H7 (cell line): ENCODE measurements at places on chromosomes 6 and 20. TPM values are rescaled to one million over a fixed set of nuclear protein-coding genes. Genes with fewer than 3 reads are reported as not detected.

Gene XKR7
- total RNA-seq: 0.63 and 0.73 TPM in 2 replicates

Gene SLC17A1
- not detected in 2 replicates for total RNA-seq

Gene UNC5CL
- total RNA-seq: 4.2 and 4.3 TPM in 2 replicates

Gene ZSCAN26
- total RNA-seq: 11.0 and 14.8 TPM in 2 replicates

Gene ZBTB12
- total RNA-seq: 7.9 and 8.7 TPM in 2 replicates
